T-helper 17 cell (primary cell): ENCODE measurements at places on chromosomes 2 and 18.

DNA sequence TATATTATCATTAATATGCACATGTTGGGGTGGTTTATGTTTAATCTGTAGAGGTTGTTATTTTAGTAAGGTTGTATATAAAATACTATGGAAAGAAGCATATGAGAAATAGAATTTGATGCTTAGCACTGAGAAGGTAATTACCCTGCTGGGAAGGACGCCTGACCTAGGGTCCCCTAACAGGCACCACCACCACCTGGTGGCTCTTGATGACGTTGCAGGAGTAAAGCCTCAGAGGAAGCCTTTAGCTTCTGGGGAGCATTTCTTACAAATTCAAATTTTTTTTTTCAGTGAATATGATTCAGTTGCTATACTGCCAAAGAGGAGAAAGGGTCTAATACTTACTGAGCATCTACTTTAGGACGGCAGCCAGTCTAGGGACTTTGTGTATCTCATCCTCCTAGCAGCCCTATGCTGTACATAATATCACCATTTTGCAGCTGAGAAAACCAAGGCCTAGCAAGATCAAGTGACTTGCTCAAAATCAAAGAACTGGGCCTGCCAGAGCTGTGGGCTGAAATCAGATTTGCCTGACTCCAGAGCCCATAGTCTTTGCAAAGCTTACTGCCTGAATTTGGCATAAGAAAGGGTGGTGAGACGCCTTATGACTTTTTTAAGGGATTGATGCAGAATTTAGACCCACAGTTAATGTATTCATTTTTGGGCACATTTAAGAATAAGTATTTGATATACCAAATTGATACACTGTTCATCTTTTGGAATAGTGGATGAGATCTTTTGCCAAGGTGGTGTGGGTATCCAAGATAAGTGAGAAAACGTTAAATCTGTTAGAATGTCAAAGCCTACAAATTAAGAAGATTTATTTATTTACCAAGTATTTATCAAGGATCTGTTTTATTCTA lies 78.8 kb upstream of the GAREM1 start:
- peak; percentile 20 for DNase-seq

- DNase-seq = no peak
Measured at GRCh38 chr2:217866457-217866856, 136.3 kb downstream of the TNS1 start.

DNA sequence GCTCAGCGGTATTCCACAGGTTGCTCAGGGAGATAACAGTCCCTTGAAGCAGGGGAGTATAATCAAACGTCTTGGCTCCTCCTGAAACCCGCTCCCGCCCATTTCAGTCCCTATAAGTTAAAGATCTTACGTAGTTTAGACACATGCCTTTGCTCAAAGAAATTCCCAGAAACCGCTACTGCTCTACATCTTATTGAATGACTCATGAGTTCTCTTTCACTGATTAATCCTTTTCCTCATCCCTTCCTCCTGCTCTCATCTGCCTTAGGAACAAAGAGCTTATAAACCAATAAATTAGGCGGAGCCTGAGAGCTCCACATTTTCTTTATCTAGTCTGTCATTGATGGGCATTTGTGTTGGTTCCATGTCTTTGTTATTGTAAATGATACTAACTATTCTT lies 4.2 kb upstream of the SERPINB4 start:
- no peak for DNase-seq

GRCh38 chr2:46857871-46858701 lies 57.5 kb downstream of the MCFD2 start:
- no peak for DNase-seq

- no peak for DNase-seq
Measured at GRCh38 chr18:39994498-39994897, 1960.5 kb upstream of the PIK3C3 start.

DNA sequence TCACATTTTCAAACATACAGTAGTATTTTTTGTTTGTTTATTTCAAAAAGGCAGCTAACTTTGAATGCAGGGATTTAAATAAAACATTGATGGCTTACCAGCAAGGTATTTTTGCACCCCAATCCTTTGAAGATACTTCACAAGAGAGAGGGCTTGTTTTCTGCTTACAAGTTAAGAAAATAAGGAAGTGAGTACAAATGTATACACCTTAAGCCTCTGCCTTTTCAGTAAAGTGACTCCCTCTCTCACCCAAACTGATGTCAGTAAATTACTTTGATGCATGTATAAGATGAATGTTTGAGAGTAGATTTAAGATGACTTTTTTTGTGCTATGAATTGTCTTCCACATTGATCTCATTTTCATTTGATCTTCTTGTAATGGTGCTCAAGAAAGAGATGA lies 820.0 kb downstream of the CPS1 start:
- DNase-seq = no peak

DNA sequence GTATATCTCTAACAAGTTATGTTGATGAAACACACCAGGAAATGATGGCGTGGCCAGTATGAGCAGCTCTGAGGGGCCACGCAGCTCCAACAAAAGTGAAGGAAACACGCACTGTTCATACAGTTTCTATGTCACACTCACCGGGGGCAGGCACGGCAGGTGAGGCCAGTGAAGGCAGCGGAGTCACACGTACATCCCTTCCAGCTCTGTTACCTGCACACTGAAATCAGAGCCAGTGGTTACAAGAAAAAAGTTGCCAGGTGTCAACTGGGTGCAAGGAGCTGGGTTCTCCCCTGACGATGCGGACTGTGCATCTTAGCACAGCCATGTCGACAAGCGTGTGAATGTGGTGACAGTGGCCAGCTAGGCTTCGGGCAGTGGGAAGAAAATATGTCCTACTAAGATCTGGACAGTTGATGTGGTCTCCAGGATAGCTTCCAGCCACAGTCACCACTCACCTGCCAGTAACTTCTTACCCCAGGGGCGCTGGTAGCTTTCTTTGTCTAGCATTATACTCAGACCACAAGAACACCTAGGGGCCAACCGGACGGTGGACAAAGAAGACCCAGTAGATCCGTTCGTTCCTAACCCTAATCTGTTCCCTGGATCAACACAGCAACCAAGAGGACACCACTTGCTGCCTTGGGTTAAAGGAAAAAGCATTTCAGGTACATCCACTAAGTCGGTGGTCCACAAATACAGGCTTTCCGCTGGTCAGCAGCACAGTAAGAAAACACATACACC lies 10.1 kb downstream of the HJURP start:
- DNase-seq = no peak
